ENCODE measurements at places on chromosomes 1 and 21.

- no peak for DNase-seq
Observed at GRCh38 chr1:34188985-34189384, 12.3 kb downstream of the C1orf94 start.

- no peak for DNase-seq
Observed at GRCh38 chr1:176448340-176448739, 14.6 kb upstream of the PAPPA2 start.

- no peak for DNase-seq
Observed at GRCh38 chr1:200448034-200448762, 38.4 kb upstream of the ZNF281 start.

GRCh38 chr21:35484851-35485250, 435.7 kb upstream of the RUNX1 start:
- DNase-seq: no peak

DNA sequence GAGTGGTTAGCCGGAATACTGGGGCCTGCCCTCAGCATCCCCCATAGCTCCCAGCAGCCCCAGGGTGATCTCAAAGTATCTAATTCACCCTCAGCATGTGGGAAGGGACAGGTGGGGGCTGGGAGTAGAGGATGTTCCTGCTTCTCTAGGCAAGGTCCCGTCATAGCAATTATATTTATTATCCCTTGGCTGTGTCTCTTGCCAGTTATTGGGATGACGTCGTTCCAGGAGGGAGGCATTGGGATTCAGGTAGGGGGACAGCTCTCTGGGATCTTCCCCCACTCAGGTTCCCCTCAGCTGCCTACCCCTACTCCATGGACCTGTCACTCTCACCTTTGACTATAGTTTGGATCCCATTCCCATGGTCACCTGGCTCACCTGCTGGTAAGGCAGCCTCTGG, 11.9 kb upstream of the PEAR1 start:
- DNase-seq: no peak

DNA sequence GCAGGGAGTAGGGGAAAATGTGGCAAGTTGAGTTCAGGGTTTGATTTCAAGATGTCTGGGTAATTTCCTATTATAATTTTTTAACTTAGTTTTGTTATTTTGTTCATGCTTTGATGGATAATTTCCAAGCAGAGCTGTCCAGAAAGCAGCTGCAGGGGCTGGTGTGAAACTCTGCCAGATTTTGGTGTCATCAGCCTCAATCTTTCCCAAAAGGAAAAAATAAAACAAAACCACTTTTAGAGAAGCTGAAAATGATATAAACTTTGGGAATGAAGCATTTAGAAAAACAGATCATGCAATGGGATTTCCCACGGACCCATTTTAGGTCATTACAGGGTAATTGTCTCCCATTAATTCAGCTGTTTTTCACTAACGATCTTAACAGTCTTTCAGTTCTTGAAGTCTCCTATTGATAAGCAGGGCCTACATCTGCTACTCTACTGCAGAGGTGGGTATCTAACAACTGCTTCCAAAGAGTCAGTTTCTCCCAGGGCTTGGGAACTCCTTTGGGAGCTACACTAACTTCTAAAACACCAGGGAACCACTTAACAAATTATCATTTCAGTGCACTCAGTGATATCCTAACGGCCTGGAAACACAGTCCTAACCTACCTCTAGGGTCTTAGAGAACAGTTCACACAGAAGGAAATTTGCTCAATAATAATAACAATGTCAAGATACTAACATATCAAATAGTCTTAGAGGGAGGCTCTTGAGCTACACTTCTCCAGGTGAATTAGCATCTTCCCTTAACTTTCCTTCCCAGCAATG, 12.3 kb downstream of the ZNF436 start:
- no peak for DNase-seq

- DNase-seq: no peak
Observed at GRCh38 chr1:219227360-219228057, 53.8 kb downstream of the LYPLAL1 start.

GRCh38 chr1:34590211-34590623, 164.6 kb upstream of the GJB5 start:
- no peak for DNase-seq

DNA sequence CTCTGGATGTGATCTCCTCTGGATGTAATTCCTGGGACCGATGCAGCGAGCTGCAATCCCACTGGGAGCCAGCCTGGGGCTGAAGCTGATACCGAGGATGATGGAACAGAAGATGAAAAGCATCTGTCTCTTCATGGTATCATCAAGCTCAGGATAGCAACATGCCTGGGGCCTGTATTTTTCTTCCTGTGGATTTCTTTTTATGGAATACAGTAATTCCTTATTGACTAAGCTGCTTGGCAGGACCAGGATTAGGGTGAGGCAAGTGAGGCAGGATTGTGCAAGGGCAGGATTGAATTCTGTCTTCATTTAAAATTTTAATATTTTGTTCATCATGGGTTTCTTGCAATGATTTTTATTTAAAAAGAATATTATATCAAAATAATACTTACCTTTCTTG, 86.6 kb downstream of the SLC25A24 start:
- DNase-seq: no peak

DNA sequence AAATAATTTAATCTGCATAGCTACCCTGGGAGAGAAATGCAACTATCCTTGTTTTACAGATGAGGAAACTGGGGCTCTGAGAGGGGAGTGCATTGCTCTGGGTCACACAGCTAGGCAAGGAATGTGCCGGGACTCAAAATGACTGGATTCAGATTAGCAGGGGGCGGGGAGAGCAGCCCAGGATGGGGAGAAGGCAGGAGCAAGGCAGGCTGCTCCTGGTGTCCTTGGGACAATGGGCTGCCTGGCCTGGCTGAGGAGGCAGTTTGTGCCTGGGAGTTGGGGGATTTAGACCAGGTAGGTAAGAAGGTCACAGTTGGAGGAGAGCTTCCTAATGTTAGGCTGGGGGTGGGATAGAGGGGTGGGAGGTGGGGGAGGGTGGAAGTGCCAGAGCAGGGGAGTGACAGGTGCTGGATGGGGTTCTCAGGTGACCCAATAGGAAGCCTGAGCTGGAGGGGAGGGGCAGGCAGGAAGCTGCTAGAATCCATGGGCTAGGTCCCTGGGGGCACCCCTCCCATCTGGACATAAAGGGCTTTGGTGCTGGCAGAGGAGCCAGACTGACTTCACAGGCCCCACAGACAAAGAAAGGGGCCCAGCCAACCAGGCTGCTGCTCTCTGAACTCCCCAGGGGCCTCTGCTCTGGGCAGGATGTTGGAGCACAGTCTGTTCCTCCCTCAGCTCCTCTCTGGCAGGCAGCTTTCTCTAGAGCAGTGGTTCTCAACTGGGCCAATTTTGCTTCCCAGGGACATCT, 29.0 kb downstream of the TRIM62 start:
- no peak for DNase-seq

DNA sequence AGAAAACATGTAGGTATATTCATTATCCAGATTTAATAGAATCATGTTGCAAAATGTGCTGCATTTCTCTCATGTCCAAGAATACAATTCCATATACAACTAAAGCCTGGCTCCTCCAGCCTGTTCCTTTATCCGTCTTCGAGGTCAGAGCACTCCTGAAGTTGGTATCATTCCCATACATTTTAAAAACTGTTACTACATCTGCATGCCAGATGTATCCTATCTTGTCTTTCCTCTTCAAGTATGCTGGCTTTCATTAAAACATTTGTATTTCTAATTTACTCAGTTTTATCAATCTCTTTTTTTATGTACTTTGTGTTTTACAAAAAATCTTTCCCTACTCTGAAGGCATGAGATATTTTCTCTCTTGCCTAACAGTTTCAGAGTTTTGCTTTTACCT, 536.6 kb upstream of the USP24 start:
- no peak for DNase-seq

DNA sequence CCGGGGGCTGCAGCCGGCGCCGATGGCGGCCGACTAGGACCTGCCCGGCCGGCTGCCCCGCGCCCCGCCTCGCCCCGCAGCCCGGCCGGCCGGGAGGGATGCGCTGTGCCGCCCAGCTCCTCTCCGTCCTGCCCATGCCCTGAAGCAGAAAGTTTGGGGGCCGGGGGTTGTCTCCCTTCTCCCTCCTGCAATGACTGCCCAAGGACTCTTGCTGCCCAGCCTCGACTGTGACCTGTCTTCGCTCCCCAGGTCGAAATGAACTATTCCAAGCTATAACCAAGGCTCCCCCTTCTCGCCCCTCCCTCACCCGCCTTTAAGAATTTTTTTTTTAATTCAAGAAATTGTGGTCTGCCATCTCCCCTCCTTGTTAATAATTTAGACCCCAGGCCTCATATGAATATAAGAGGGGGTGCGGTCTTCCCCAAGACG, 361 bp downstream of the TMCC2 start:
- no peak for DNase-seq

- DNase-seq: no peak
Observed at GRCh38 chr1:36705629-36706028, 222.9 kb upstream of the CSF3R start.

DNA sequence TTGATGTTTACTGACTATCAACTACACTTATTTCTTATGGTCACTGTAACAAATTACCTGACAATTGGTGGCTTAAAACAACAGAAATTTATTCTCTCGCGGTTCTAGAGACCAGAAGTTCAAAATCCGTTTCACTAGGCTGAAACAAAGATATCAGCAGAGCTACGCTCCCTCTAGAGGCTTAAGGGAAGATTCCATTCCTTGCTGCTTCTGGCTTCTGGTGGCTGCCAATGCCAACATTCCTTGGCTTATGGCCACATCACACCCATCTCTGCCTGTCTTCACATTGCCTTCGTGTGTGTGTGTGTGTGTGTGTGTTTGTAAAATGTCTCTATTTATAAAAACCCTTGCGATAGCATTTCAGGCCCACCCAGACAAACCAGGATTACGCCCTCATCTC, 66.4 kb downstream of the LMX1A start:
- no peak for DNase-seq

- no peak for DNase-seq
Observed at GRCh38 chr1:12450756-12451559, 167.1 kb downstream of the DHRS3 start.

DNA sequence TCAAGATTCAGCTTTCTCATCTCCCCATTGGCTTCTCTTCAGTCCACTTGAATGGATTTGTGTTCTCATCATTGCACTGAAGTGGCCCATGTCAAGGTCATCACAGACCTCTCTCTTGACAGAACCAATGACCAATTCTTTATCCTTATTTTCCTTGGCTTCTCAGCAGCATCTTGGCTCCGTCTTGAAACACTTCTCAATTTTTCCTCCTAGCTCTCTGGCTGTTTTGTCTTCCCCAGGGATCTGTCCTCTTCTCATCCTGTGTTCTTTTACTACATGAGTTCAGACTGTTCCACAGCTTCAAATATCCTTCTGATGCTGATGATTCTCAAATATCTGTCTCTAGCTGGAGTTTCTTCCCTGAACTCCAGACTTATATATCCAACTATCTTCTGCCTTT, 78.6 kb downstream of the COLGALT2 start:
- no peak for DNase-seq

- no peak for DNase-seq
Observed at GRCh38 chr1:26921126-26921539, 410 bp upstream of the NUDC start.

DNA sequence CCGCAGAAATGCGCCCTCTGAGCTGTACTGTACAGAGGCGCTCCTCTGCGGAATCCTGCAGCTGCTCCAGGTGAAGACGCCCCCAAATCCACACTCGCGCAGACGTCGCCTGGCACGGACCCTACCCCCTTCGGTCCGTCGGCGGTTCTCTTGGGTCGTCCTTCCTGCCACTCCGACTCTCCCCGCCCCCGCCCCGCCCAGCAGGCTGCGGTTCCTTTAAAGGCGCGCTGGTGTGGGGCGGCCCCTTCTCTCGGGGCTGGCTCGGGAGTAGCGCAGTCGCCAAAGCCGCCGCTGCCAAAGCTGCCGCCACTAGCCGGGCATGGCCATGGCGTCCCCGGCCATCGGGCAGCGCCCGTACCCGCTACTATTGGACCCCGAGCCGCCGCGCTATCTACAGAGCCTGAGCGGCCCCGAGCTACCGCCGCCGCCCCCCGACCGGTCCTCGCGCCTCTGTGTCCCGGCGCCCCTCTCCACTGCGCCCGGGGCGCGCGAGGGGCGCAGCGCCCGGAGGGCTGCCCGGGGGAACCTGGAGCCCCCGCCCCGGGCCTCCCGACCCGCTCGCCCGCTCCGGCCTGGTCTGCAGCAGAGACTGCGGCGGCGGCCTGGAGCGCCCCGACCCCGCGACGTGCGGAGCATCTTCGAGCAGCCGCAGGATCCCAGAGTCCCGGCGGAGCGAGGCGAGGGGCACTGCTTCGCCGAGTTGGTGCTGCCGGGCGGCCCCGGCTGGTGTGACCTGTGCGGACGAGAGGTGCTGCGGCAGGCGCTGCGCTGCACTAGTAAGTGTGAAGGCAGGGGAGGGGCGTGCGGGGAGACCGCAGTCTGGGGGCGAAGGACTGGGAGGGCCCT, at the start of gene RASSF5:
RASSF5 (plus strand) TSS at position 248 of the 846 bp plus-strand sequence; CDS start at position 320, 72 bp downstream.
- DNase-seq: peak; percentile 55

GRCh38 chr1:160794376-160794775, 1.6 kb upstream of the LY9 start:
- DNase-seq: no peak

DNA sequence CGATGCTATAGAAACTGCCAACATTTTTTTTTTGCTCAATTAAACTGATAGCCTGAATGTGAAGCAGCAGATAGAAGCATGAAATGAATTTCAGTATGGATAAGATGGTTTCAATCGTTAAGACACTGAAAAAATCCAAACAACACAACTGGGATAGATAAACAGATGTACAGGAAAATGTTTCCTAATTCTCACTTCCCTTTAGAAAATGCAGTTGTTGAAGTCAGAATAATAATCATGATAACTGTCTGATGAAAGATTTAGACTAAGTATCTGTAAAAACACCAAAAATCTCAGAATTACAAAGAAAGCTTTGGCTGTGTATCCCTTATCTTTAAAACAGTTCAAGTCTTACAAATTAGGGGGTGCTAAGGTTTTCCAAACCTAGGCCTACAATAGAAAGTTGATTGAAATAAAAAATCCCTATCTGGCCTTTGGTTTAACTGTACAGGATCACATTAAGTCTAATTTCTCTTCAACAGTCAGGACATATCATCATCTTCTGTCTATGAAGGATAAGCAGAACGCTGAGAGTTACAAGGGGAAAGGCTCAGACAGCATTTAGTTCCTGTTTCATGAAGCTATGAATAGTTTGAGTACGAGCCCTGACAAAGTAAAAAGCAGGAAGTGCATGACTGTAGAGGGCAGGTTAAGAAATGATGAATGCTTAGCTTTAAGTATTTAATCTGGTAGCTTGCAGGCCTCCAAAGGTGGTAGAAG, 203.2 kb downstream of the APP start:
- no peak for DNase-seq

DNA sequence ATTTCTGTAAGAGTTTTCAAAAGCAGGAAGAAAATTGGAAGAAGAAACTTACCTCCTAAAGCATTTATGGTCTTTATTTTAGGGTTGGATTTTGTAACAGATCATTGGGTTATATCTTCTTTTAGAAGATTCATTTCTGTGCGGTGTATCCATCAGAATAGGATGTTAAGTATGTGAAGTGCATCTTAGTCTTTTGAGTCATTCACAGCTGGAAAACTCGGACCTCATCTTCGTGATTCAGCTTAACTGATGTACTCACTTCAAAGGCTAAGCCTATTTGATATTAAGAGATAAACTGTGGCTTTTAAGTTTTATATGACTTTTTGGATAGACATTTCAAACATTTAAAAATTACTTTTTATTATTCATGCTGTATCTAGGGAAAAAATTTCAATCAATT, 56.3 kb downstream of the GIPC2 start:
- DNase-seq: no peak
